ENCODE measurements at places on chromosomes 2 and 18.

GRCh38 chr2:112153501-112153900 lies 15.3 kb downstream of the FBLN7 start:
- DNase-seq, result no peak

GRCh38 chr2:177930916-177931315 lies 141.7 kb downstream of the PDE11A start:
- no peak for DNase-seq

GRCh38 chr2:45812011-45812500 lies 160.6 kb downstream of the PRKCE start:
- DNase-seq, result no peak

DNA sequence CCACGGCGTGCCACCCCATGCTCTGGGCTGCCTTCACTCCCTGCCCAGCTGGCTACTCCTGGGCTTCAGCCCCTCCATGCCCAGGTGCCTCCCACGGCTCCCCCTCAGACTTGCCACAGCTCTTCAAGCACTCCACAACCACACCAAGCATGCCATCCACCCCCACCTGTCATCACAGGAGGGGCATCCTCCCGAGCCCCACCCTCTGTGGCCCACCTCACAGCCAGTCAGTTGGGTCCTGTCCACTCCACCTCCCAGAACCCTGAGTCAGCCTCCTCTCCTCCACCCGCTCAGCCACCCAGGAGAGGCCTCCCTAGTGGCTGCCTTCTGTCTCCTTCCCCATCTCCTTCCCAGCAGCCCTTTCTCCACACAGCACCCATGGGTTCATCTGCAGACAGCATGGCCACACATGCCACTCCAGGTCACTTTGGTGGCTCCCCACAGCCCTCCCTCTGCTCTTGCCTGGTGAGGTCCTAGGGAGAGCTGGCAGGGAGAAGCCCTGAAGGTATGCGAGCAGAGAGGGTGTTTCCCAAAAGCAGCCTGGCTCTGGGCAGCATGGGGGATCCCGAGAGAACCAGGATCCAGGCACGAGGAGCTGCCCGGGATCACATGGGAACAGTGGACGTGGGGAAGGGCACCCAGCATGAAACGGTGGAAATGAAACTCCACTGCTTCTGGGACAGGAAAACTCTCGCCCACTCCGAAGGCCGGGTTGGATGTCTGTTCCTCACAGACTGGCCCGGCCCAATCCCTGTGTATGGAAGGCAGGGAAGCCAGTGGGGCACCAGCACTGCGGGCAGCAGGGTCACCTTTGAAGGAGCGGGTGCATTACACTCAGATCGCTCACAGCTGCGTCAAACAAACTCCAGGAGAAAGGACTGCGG lies 2.7 kb downstream of the LIMS2 start:
- no peak for DNase-seq

- DNase-seq, result no peak
These were observed 475.7 kb downstream of the DCC start for GRCh38 chr18:52815651-52816050.

DNA sequence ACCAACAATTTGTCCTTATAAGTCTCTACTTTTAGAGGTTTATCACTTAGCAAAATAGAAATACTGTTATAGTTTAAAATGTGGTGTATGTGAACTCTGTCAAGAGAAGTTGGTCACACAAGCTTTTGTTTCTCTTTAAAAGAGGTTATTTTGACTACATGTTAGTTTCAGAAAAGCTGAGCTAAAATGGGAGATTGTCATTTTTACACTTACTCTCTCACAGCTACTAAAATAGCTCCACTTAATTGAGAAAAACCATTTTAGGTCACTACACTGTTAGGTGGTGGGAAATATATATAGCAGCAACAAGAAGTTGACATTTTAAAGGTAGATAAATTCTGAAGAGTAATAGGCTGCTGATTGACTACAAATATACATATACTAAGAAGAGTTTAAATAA lies 161.5 kb upstream of the KCNJ3 start:
- DNase-seq, result no peak

GRCh38 chr2:216081012-216081411 lies 597 bp downstream of the PECR start:
- no peak for DNase-seq

GRCh38 chr2:8976442-8977259 lies 26.8 kb downstream of the MBOAT2 start:
- DNase-seq, result no peak

- no peak for DNase-seq
These were observed 182.2 kb upstream of the NRP2 start for GRCh38 chr2:205500065-205500464.

DNA sequence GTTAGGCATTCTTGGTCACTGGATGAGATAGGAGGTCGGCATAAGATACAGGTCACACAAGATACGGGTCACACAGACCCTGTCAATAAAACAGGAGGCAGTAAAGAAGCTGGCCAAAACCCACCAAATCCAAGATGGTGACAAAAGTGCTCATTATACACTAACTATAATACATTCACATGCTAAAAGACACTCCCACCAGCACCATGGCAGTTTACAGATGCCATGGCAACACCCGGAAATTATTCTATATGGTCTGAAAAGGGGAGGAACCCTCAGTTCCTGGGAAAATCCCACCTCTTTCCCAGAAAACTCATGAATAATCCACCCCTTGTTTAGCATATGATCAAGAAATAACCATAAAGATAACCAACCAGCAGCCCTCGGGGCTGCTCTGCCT lies 56.0 kb upstream of the PTPRM start:
- DNase-seq, result no peak

GRCh38 chr18:11178951-11179549 lies 29.7 kb upstream of the PIEZO2 start:
- DNase-seq, result no peak

DNA sequence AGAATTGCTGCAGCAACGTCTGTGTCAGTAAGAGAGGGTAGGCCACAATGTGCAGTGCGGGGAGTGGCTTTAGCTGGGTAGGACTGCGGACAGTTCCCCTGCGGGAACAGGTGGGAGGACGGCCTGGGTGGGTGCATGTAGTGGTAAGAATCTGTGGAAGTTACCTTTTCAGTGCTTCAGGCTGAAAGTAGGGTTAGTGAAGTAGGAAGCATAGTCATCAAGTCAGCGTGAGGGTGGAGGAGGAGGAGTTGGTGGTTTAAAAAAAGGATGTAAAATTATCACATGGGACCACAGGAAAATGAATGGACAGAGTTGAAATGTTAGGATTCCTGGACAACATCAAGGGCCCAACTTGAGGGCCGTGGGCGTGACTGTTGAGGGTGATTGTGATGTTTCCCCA lies 13.2 kb downstream of the CEP192 start:
- no peak for DNase-seq

DNA sequence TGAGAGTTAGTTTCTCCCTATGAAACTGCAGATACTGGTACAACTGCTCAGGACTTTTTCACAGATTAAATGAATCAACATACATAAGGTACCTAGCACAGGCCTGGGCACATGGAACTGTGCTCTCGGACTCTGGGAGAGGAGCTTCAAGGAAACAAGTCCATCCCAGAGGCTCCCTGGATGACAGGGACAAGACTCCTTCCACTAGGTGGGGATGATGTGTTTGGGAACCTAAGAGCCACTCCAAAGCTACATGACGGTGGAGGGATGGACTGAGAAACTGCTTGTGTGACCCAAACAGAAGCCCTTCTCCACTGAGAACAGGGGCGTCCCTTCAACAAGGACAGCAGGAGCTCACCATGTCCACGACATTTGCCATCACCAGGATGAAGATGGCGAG lies 37.1 kb downstream of the CENPO start:
- DNase-seq, result no peak

DNA sequence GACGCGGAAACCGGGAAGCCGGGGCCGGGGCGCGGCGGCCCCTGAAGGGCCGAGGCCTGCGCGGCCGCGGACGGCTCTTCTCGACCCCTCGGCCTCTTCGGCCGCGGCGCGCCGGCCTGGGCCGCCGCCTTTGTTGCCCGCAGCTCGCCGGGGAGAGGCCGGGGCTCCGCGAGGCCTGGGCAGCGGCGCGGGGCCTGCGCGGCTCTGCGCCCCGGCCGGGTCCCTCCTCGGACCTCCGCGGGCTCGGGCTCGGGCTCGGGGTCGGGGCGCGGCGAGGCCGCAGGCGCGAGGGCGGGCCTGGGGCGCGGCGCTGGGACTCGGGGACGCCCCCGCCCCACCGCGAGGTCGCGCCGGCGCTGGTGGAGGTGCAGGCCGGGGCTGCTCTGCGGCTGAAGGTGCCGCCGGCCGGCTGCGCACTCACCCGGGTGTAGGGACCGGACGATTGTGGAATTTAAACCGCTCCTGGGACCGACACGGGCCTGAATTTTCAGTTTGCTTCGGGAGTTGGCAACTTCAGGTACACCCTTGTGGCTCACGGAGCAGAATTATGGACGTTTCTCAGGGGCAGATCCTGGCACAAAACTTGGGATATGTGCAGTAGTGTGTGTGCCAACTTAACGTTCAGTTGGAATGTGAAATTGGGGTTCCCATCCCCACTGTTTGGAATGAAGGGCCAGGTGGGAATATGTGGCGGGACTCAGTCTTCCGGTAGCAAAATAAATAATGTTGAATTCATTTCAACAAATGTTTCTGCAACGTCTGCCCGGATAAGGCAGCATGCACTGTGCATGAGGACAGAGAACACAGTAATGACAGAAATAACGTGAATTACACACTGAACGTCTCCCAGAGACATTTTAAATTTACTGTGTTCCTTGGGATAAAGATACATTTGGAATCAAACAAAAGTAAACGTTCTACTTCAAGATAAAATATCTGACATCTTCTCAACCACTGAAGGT lies 787 bp downstream of the SOCS6 start:
- DNase-seq, result no peak

DNA sequence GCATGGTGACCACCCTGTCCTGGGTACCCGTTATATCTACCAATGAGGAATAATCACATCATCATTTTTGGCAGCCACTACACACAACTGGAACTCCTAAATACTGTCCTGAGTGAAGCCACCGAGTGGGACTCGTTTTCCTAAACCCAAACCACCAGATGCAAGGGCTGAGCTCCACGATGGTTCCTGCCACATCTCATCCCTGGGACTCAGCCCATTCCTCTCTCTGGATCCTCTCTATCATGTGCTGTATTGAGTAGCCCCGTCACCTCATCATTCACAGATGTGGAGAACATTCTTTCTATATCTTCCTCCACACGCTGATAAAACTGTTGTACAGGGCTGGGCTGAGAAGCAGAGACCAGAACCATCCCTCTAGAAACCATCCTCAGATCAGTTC lies 79.4 kb upstream of the SMAD7 start:
- DNase-seq, result no peak

GRCh38 chr18:46002934-46003333 lies 35.8 kb upstream of the EPG5 start:
- no peak for DNase-seq

- no peak for DNase-seq
These were observed 90.5 kb downstream of the USP40 start for GRCh38 chr2:233476063-233476410.

- DNase-seq, result no peak
These were observed 393.1 kb upstream of the KLHL29 start for GRCh38 chr2:22991844-22992243.

DNA sequence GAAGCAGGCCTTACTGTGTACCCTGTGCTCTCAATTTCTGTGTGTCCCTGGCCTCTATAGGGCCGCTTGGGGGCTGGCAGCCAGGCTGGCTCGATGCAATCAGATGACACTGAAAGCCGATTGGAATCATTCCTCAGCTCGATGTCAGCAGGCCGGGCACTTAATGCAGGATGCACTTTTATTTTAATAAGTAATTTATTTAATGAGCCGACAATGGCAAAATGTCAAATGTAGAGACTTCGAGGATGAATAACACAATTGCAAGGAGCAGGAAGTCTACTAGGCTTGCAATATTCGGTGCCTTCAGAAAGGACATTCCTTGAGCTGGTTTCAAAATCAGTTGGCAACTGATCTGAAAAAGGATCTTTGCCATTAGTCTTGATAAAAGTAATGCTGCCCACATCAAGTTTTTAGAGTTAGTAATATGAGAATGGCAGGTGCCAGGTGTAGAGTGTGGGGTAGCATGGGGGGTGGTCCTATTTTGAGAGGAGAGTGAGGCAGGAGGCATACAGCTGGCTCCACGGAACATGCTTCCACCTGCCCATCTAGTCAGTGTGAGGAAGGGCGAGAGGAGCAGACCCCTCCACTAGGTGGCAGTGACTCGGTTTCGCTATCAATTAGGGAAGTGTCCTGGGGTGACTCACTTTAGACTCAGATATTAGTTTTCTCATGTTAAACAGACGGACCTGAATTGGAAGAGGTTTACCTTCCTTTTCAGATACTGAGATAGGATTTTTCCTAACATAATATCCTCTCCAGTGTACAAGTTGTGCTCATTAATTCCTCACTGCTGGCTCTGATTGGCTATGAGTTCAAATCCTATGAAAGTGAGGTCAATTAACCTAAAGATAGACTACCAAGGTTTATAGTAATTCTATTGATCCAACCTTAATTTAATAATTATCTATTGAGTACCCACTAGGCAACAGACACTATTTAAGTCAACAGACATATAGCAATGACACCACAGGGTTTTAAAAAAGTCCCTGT lies 80.9 kb downstream of the NABP1 start:
- DNase-seq, result peak; percentile 22

DNA sequence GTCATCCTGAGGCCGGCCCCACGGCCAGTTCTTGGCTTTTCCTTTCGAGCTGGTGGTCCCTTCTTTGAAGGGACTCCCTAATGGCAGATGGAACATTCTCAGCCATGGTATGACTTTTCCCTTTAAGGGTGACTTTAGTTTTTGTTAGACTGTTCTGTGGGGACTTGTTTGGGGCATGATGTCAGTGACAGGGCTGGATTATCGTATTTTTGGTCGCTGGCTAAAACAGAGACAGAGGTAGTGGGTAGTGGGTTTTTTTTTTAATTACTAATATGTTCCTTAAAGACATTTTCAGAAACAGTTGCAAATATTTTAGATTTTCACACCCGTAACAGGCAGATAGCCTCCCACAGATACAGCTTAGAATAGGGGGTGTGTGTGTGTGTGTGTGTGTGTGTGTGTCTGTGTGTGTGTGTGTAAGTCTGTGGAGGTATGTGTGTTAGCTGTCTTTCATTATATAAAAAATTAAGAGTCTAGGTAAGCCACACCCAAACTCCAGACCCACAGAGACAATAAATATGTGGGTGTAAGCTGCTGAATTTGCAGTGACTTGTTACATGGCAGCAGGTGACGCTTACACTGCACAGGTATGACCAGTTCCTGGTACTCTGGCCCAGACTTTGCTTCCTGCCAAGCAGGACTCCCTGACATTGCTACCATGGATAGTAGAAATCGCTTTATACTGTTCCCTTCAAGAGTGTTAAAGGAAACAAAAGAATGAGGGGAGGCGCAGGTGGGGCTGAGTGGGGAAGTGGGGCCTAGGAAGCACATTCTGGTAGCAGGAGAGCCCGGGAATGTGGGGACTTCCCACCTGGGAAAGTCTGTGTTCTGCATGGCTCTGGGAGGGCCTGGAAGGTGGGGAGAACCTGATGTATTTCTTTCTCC lies 20.9 kb downstream of the NCK2 start:
- DNase-seq, result no peak

GRCh38 chr18:78873926-78874500 lies 105.6 kb upstream of the SALL3 start:
- no peak for DNase-seq

- no peak for DNase-seq
These were observed 41.4 kb upstream of the MAPRE2 start for GRCh38 chr18:34999756-35000289.

All from central memory CD4-positive, alpha-beta T cell (primary cell).